ENCODE measurements at places on chromosomes 1 and 21.

DNA sequence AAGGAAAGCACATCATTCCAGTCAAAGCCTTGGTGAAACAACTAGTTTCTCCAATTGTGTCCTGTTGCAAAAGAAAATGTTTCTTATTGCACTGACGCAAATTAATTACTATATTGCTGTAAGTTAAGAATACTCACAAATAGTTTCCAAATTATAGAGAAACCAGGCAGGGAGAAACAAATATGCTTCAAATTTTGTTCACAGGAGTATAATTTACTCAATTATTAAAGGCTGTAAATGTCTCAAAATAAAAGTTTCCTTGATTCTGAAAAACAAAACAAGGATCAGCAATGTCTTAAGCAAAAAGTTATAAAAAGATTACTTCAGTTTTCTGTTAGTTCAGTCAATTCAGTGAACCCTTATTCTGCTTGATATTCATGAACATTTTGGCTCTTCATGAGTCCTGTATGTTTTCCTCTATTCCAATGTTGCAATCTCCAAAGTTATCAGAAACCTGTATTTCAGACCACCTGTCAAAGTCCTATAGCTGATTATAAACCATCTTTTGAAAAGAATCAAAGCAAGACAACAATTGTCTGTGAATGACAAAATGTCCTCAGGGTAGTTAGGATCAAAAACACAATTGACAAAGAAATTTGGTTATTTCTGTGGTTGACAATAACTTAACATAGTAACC is 11.7 kb upstream of the SYPL2 start:
- no peak for DNase-seq

DNA sequence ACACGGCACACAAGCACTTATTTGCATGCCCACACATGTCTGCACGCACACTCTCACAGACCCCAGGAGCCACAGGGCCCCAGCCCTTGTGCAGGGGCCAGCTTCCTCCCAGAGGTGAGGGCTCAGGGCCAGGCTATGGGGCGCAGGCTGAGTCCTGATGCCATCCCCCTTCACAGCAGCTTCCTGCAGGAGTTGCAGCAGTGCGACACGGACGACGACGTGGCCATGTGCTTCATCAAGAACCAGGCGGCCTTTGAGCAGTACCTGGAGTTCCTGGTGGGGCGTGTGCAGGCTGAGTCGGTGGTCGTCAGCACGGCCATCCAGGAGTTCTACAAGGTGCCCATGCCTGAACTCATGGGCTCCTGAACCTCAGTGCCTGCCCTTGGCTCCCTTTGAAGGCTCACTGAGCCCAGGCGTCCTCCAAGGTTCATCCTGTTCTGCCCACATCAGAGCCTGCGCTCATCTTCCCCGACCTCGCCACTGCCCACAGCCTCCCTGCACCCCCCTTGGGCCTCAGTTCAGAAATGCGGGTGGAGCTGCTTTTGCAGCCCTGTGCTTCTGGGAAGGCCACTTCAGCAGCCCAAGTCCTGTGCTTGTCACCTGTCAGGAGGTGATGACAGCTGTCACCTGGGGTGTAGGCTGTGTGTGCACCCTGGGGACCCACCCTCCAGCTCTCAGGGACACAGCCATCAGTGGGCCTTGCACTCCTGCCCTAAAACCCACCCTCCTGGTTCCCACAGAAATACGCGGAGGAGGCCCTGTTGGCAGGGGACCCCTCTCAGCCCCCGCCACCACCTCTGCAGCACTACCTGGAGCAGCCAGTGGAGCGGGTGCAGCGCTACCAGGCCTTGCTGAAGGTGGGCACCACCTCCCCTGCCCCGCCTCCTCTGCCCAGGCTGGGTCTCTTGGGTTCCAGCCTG is 66.6 kb downstream of the TRIM11 start:
- DNase-seq = no peak

DNA sequence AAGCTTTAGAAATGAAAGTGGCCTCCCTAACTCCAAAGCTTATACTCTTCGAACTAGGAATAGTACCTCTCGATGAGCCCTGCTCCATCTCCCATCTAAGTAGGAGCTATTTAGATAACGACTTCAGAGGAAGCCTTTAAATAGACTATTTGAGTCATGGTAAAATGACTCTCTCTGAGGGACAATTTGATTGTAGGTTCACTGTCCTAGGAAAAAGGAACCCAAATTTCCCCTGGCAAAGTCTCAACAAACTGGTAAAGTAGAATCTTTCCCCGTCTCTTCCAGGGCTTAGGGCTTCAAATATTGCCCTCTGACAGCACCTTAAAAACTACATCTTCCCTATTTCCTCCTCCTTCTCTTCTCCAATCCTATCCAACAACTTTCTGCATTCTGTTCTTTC is 2.0 kb upstream of the FCER1A start:
- no peak for DNase-seq

DNA sequence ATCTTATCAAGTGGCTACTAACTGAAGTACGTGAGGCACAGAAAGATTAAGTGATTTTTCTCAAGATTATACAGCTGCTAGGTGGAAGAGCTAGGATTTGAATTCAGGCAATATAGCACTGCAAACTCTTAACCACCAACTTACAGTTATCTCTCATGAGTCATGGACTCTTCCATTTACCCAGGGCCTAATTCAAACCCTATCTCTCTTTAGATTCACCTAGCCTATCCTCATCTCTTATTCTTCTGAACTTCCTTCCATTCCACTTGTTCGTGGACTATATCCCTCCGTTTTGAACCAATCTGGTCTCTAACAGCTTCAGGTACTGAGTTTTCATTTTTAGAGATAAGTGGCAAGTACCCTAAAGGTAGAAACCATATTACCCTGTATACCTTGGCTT is 92.8 kb upstream of the DMRTA2 start:
- no peak for DNase-seq

DNA sequence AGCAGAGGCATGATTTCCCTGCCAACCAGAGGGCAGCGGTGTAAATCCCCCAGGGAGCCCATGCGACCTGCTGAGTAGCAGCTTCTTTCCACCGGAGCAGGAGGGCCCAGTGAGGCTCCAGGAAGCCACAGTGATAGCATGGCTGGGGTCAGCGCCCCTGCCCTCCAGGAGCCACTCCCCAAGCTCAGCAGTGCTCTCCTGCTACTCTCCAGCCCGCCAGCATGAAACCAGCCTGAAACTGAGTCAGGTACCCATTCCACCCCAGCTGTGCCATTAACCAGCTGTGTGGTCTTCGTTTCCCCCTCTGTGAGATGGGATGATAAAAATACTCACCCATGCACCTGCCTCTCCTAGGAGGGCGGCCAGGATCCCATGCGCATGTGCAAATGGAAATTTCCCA is 123.8 kb upstream of the TMEM51 start:
- DNase-seq = no peak

GRCh38 chr1:34400675-34401074 is 224.0 kb downstream of the C1orf94 start:
- no peak for DNase-seq

DNA sequence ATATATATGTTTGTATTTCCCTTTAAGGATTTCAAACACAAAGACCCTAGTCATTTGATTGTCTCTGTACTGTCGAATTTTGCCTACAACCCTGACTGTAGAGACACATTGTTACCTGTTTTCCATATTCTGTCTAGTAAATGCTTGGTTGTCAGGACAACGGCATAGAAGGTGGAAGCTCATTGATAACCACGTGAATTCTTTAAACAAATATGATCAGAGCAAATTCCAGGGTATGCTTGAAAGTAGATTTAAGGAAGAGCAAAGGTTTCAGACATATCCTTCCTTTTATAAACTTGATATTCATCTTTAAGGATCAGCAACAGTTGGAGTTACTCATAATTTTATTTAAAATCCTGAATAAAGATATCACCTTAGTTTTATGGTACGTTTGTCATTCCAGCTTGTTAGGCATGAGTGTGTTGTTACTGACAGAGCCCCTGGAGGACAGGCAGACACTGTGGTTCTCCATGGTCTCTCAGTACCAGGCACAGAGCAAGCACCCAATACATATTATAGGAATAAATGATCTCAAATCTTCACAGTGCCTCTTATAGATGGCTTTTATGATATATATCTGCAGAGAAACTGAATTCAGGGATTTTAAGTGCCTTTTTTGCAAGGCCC is 203.2 kb downstream of the FGGY start:
- peak; percentile 91 for DNase-seq

GRCh38 chr21:15042531-15042930 is 22.3 kb downstream of the NRIP1 start:
- DNase-seq = no peak

DNA sequence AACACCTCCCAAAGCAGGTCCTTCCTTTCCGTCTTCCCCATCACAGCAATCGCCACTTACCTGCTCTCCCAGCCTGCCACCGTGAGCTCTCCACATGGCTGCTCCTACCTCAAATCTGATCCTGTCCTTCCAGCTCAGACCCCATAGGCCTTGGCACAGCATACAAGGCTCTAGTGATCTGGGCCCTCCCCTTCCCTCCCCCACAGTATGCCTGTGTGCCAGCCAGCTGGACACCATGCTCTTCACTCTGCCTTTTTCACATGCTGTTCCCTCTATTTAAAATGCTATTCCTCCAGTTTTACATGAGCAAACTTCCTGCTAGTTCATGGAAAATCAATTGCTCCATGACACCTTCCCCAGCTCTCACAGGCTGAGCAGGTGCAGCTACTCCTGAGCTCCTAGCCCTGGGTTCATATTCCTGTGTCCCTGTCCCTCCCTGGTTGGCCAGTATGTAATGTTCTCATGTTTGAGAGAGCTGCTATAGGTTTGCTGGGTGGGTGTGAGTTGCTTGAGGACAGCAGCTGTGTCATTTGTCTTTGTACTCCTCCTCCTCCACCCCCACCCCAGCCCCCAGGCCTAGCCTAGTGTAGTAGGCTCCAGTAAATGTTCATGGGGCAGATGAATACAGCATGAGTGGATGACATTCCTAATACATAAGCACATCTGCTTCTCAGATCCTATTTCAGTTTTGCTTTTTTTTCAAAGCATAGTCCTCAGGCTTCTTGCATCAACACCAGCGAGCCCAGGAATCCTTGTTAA is 6.3 kb upstream of the TNNT2 start:
- DNase-seq = no peak

- no peak for DNase-seq
These were observed 147.4 kb upstream of the COL6A1 start for GRCh38 chr21:45834026-45834715.

DNA sequence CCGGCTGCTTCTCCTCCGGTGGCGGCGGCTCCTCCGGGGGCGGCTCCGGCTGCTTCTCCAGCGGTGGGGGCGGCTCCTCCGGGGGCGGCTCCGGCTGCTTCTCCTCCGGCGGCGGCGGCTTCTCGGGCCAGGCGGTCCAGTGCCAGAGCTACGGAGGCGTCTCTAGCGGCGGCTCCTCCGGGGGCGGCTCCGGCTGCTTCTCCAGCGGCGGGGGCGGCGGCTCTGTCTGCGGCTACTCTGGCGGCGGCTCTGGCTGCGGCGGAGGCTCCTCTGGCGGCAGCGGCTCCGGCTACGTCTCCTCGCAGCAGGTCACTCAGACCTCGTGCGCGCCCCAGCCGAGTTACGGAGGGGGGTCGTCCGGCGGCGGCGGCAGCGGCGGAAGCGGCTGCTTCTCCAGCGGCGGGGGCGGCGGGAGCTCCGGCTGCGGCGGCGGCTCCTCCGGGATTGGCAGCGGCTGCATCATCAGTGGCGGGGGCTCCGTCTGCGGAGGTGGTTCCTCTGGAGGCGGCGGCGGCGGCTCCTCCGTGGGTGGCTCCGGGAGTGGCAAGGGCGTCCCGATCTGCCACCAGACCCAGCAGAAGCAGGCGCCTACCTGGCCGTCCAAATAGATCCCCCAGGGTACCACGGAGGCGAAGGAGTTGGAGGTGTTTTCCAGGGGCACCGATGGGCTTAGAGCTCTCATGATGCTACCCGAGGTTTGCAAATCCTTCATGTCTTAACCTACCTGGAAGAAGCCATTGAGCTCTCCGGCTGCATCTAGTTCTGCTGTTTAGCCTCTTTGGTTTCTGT is 2.0 kb downstream of the LORICRIN start:
- DNase-seq = no peak

- DNase-seq = no peak
These were observed 436.2 kb downstream of the MATN1 start for GRCh38 chr1:30286988-30287839.

DNA sequence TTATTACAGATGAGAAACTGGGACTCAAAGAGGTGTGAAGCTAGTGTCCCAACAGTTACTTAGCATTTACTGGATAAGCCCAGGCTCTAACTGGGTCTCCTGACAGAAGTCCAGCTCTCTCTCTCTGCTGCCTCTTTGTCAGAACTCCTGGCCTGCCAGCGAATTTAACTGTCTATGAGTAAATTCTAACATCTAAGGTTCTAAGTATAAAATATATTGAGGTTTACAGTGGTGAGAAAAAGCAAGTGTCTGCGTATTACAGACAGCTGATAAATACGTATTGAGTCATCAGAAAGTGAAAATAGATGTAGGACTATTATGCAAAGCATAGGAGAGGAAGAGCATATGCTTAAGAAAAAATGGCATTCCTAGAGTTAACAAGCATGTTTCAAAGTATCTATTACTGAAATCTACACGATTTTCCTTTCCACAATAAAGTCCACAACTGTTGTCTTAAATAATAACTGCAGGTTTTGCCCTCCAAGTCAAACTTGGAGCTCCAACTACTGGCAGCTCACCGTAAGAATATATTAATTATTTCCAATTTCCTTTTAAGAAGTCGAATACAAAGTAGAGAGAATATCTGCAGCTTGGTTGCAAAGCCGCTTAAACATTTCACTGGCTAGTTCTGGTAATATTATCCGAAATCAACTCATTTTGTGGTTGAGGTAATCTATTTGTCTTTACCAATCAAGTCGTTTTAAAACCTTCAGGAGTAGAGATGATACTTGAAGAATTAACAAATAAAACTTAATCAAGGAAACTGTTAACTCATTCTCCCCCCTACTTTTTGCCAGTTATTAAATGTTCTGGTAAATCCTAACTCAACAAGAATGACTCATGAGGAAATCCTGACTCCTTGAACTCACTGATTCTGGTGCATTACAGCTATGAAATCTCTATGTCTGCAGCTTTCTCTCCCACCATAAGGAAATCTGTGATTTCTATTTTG is 1.4 kb upstream of the RGS2 start:
- DNase-seq = peak; percentile 16

GRCh38 chr1:1244192-1244811 is 2.2 kb downstream of the C1QTNF12 start:
- no peak for DNase-seq

DNA sequence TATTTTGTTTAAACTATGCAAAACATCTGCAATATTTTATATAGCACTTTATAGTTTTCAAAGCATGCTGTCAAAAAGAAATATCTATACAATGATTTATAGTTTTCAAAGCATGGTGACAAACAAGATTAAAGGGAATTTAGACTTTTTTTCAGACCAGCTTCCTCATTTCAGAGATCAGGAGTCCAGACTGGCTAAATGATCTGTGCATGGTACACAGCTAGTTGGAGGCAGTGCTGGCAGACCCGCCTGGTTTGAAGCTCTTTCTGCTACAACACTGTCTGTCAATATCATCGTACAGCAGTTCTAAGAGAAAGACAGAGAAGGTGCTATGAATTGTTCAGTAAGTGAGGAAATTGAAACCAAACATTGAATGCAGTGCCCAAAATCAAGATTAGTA is 479.0 kb downstream of the PTBP2 start:
- DNase-seq = no peak

All from NCI-H526 treated with DMSO at 0.1 percent for 48 hours (cell line).